ENCODE measurements at places on chromosomes 2 and 18. TPM values are rescaled to one million over a fixed set of nuclear protein-coding genes. Genes with fewer than 3 reads are reported as not detected.

SLC16A14 gene
- 0.68 TPM for total RNA-seq

C2orf66 gene
- not detected for total RNA-seq

CCBE1 gene
- 7.5 TPM for total RNA-seq

GRCh38 chr2:160054984-160055725 is 7.3 kb downstream of the PLA2R1 start:
- peaks cover 11% of the 10 kb centered on the region for H3K4me1 ChIP-seq
- no peak for DNase-seq
- H3K27ac ChIP-seq: no peak overlapping the region
- no peaks in the 10 kb centered on the region for H3K36me3 ChIP-seq
- no peaks in the 10 kb centered on the region for H3K27me3 ChIP-seq

GRCh38 chr2:14363976-14364375 is 268.5 kb upstream of the LRATD1 start:
- H3K4me1 ChIP-seq: no peaks in the 10 kb centered on the region
- H3K36me3 ChIP-seq: no peaks in the 10 kb centered on the region
- DNase-seq: no peak
- no peak overlapping the region for H3K4me3 ChIP-seq
- no peaks in the 10 kb centered on the region for H3K27me3 ChIP-seq

GRCh38 chr2:229884775-229885699 is 36.8 kb downstream of the TRIP12 start:
- DNase-seq: no peak
- no peaks in the 10 kb centered on the region for H3K4me1 ChIP-seq
- H3K4me3 ChIP-seq: no peak overlapping the region

DNA sequence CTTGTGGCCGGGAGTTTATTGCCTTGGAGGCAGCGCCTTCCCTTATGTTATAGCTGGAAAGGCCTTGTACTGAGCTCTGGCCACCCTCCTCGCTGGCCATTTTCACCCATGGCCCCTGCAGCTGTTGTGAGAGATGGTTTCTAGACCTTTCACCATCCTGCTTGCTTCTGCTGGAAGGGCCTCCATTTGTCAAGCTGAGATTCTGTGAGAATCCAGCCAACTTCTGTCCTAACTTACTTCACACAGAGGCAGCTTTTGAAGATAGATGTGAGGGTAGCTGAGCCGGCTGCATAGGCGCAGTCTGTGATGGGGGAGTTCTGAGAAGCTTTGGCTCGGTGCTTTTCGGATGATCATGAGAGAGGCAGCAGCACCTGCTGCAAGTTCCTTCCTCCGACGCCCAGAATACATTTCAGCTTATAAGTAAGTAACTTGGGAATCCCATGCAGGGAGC is 8.7 kb downstream of the CTIF start:
- no peak overlapping the region for H3K4me3 ChIP-seq
- no peaks in the 10 kb centered on the region for H3K36me3 ChIP-seq
- peaks cover 18% of the 10 kb centered on the region for H3K4me1 ChIP-seq
- DNase-seq: no peak
- H3K27ac ChIP-seq: peak overlapping the region; percentile 73

DNA sequence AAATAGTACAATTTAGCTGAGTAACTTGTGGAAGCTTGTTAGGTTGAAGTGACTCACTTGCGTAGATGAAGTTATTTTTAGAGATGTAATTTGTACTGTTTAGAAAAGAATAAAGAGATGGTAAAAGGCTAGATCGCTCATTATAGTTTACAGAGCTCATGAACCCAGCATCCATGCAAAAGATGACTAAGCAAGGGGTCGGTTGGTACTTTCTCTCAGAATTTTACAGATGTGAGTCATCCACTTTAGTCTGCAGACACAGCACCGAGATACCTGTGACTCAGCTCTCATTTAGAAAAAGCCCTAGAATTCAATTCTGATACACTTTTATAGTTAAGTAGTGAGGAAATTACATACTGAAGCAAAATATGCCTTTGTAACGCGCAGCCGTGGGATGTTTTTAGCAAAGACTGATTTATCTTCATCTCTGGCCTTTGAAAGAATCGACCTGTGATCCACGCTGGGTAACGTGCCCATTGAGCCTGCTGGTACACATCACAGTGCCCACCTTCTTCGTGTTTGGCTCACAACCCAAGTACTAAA is 116.5 kb upstream of the FOSL2 start:
- H3K4me3 ChIP-seq: no peak overlapping the region
- DNase-seq: no peak
- H3K27me3 ChIP-seq: no peaks in the 10 kb centered on the region
- H3K36me3 ChIP-seq: no peaks in the 10 kb centered on the region

ASB18 gene
- not detected for total RNA-seq

BAZ2B gene
- total RNA-seq: 88.8 TPM

GRB14 gene
- 3.4 TPM for total RNA-seq

ORC4 gene
- total RNA-seq: 52.1 TPM

DNA sequence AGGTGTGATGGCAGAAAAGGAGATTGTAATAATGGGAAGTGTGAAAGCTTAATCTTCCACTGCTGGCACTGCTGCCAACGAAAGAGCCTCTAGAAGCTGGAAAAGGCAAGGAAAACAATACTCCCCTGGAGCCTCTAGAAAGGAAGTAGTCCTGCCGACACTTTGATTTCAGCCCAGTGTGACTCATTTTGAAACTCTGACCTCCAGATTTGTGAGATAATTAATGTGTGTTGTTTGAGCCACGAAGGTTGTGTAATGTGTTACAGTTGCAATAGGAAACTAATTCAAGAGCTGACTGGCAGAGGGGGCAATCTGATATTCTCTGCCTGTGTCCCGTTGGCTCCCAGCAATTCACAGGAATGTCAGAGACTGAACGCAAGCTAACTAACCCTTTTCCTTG is 219.2 kb upstream of the UBE2E3 start:
- no peaks in the 10 kb centered on the region for H3K36me3 ChIP-seq
- no peak for DNase-seq
- H3K27me3 ChIP-seq: no peaks in the 10 kb centered on the region

GRCh38 chr2:104658144-104658835 is 195.6 kb upstream of the POU3F3 start:
- H3K27me3 ChIP-seq: peaks cover 9% of the 10 kb centered on the region
- H3K4me1 ChIP-seq: no peaks in the 10 kb centered on the region
- no peaks in the 10 kb centered on the region for H3K36me3 ChIP-seq
- DNase-seq: peak; percentile 12
- no peak overlapping the region for H3K27ac ChIP-seq
- H3K4me3 ChIP-seq: no peak overlapping the region

GRCh38 chr18:10792181-10792580 is 266.4 kb downstream of the NAPG start:
- H3K36me3 ChIP-seq: no peaks in the 10 kb centered on the region
- H3K4me1 ChIP-seq: no peaks in the 10 kb centered on the region
- DNase-seq: no peak
- no peak overlapping the region for H3K4me3 ChIP-seq
- H3K27ac ChIP-seq: no peak overlapping the region
- H3K27me3 ChIP-seq: no peaks in the 10 kb centered on the region

PPM1B gene
- 76.9 TPM for total RNA-seq

- no peaks in the 10 kb centered on the region for H3K36me3 ChIP-seq
- H3K27ac ChIP-seq: no peak overlapping the region
- no peaks in the 10 kb centered on the region for H3K4me1 ChIP-seq
- H3K27me3 ChIP-seq: peaks cover 6% of the 10 kb centered on the region
- DNase-seq: no peak
Measured at GRCh38 chr2:106631281-106631680, 144.1 kb downstream of the CD8B2 start.

DNA sequence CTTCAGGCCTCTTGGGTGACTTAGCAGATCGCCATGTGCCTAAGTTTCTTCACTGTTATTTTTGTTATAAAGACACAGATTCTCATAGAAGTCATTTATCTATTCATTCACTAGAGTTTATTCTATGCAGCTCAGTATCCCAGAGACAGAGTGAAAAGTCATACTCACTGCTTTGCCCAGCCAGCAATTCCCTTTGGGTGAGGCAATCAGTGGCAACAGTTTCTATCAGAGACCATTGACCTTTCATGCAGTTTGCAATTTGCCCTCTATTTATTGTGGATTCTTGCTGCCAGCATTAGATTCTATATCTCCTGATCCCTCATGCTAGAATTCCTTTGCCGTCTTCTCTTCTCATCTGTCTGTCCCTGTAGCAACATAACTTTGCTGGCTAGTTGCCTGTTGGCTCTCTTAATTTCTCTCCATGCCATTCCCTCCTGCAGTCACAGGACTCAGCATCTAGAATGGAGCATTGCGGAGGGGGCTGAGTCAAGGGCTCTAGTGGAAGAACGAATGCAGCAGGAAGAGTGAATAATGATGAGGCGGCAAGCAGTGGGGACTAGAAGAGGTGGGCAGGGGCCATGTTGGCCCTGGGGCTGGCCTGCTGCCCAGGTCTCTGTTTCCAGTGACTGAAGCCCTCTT is 12.2 kb downstream of the SLC9A4 start:
- no peaks in the 10 kb centered on the region for H3K36me3 ChIP-seq
- DNase-seq: no peak
- no peaks in the 10 kb centered on the region for H3K27me3 ChIP-seq
- H3K4me3 ChIP-seq: no peak overlapping the region

CAPN14 gene
- 0.14 TPM for total RNA-seq

DNA sequence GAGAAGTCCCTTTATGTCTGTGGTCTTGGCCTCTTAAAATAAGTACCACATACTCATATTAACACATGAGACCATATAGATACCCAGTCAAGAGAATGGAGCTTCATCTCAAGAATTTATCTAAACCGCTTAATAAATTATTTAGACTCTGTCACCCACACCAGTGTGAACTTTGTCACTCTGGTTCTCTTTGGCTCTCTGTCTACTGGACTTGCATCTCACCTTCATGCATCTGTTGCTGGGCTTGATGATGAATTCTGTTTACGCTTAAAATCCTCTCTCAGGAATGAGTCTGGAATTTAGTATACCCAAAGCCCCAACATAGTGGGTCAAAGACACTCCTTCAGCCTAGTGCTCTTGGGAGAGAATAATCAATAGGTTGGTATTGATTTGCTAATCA is 73.9 kb downstream of the SETBP1 start:
- no peak overlapping the region for H3K4me3 ChIP-seq
- H3K27me3 ChIP-seq: no peaks in the 10 kb centered on the region
- no peaks in the 10 kb centered on the region for H3K4me1 ChIP-seq

DNA sequence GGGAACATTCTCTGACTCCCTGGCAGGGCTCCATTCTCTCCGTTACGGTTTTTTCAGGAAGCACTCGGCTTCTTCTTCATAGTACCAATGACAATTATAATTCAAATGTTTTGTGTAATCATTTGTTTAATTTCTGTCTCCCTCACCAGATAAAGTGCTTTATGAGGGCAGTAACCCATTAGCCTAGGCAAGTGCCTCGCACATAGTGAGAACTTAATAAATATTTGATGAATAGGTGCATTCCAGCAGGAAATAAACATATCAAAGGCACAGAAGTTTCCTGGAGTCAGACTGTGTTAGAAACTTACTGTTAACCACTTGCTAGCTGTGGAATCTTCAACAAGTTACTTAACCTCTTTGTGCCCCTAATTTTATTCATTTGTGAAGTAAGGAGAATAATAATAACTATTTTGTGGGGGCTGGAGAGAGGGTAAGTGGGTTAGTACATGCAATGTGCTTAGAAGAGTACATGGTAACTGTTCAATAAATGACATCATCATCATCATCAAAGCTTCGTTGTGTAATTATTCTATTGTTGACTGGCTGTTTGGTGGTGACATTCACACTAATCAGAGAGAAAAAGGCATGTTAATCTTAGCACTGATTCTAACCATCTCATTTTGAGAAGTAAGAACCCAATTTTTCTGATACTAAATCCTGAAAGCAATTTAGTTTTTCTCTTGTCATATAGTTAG is 352.3 kb downstream of the INSIG2 start:
- no peak overlapping the region for H3K27ac ChIP-seq
- no peaks in the 10 kb centered on the region for H3K36me3 ChIP-seq
- DNase-seq: no peak
- H3K4me1 ChIP-seq: no peaks in the 10 kb centered on the region

RGPD3 gene
- not detected for total RNA-seq
